ENCODE measurements at places on chromosomes 2 and 18. TPM values are rescaled to one million over a fixed set of nuclear protein-coding genes. Genes with fewer than 3 reads are reported as not detected.

- no peak for DNase-seq
Measured at GRCh38 chr2:10381997-10382353, 66.2 kb downstream of the ODC1 start.

DNA sequence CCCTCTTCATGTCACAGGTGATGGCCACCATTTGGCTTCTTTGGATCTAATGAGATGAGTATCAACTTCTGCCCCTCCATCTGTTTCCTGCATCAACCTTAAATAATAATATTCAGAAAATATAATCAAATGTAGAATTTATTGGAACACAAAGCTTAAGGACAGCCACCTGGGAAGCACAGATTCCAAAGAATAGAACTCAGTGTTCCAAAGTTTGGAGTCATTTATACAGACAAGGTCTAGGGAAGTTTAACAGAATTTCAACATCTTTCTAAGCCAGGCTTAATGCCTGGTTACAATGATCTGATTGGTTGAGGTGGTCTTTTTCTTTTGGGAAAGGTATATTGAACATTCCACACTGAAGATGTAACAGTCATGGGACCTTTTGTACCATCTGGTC lies 218.0 kb upstream of the PIEZO2 start:
- no peak for DNase-seq

Gene SDC1
- total RNA-seq = 0.27 TPM

DNA sequence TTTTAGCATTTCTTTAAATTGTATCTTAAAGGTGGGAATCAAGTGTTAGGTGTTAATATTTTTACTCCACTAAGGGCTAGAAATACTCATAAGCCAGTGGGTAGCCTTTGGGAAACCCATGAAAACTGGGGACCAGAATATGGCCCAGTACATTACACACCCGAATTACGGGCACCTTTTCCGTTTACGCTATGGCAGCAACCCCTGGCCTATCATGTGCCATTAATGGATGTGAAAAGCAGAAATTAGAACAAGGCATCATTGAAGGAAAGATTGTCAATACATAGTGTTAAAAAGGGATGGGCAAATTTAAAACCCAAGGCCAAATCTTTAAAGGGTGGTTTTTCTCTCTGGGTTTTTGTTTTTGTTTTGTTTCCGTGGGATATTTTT lies 781 bp downstream of the FARP2 start:
- peak; percentile 14 for DNase-seq

DNA sequence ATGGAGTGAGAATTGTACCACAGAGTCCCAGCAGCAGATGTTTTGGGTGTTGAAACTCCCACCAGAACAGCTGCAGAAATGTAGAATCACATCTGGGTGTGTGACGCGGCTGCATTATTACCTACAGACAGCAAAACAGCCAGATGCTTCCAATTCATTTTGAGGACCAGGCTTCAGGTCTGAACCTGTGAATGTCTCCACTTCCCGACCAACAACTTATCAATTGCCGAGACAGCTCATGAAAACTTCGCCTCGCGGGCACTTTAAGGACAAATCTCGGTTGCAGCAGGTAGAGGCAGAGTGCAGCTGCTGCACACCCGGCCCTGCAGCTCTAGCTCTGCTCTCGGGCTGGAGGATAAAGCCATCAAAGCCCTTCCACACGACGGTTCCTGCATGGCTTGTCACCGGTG lies 202.0 kb downstream of the HRH4 start:
- no peak for DNase-seq

Gene CYBRD1
- 39.6 TPM for total RNA-seq

DNA sequence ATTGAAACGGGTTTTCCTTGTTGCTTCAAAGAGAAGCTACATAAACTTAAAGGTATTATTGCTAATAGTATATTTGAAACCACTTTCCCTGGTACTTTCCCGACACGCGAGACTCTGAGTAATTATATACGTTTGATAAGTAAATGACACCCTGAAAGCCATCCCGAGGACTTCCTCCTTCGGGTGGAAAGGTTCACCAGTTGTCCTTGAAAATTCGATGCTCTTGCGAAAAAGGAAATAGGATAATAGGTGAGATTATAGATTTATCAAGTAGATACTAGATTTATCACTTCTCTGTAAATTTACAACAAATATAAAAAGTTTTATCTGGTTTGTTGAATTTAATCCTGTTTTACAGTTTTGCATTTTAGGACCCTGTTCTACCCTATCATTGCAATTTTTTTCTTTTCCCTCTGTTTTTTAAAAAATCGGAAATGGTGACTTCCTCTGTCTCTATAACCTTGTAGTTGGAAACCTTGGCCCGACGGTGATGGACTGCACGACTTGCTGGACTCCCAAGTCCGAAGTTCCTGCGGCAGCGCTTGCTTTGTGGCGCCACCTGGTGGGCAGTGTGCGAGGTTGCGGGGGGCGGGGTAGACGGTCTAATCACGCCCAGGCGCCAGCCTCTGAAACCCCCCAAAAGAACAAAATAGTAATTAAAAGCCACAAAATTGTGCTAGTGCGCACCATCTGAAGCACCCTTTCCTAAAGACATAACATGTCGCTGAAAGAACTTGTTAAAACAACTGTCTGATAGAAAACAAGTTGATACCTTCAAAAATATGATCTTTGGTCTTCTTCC lies 972 bp upstream of the DLX2 start:
- DNase-seq = peak; percentile 77

Gene ALPG
- total RNA-seq = under 0.01 TPM

Gene FOXD4L1
- total RNA-seq = 0.27 TPM

DNA sequence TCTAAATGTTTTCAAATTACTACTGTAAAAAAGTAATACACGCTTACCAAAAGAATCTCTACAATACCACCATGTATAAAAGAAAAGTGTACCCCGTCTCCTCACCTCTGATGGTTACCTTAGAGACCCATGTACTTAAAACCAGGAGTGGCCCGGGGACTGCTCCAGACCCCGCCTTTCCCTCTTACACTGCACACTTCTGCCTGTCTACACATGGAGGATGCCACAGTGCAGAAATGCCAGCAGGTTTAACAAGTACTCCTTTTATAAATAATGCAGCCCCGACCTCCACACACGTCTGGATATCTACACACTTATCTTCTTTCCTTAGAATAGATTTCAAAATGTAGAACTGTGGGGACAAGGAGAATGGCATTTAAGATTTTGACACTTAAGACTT lies 5.3 kb downstream of the HDAC4 start:
- no peak for DNase-seq

Gene PAX8
- 1.3 TPM for total RNA-seq

GRCh38 chr2:81589406-81589805 lies 1284.9 kb upstream of the LRRTM1 start:
- DNase-seq = no peak

DNA sequence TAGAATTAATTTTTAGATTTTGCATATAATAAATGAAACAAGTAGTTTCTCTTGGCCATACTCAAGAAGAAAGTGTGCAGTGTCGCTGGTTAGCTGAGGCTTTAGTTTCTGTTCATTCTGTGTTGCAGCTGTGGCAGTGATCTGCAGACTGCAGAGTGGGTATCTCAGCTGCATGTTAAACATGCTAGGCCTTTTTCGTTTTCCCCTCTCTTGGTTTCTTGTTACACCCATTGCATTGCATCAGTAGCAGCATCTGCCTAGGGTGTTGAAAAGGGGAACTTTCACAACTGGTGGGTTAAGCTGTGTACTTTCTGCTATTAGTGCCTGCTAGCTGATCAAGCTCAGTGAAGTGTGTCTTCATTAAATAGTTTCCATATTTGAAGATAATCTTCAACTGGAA lies 51.3 kb downstream of the ACSL3 start:
- peak; percentile 29 for DNase-seq

GRCh38 chr2:28488858-28489575 lies 6.8 kb upstream of the PLB1 start:
- DNase-seq = no peak

Measured in hematopoietic multipotent progenitor cell (in vitro differentiated cells).